ENCODE measurements at places on chromosomes 12 and 14.
A peak's percentile ranks its signal among the peaks of the same experiment; 100 is the strongest.

DNA sequence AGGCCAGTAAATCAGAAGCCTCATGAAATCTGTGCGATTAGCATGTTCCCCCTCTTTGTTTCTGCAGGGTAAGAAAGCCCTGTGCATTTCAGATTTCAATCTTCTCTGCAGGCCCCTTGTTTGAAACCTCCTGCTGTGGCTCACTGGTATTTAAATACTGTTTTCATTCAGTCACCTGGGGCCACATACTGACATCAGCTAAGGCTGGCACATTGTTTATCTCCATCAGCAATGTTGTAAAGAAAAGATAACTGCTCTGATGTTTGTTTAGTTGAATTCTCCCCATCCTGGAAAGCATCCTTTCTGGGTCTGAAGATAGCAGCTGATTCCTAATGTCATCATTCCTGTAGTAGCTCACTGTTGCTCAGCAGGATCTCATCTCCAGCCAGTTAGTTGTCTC is 554.9 kb downstream of the NRXN3 start:
- no peak for ATAC-seq

DNA sequence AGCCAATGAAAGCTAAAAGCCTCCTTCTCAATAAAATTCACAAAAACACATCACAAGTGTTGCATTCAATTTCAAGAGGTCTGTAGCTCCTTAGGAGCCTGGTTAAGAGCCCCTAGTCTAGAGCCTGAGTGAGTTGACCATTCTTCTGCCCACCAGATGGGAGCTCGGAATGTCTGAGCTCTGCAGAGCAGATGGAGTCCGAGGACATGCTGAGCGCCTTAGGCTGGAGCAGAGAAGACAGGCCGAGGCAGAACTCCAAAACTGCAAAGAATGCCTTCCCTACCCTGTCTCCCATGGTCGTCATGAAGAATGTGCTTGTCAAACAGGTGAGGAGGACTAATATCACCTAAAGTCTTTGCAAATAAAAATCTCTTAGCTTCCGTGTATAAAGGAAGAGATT is 11.6 kb downstream of the CIPC start:
- ATAC-seq: no peak

- ATAC-seq: no peak
Observed at GRCh38 chr12:22740656-22741355, 115.8 kb downstream of the ETNK1 start.

DNA sequence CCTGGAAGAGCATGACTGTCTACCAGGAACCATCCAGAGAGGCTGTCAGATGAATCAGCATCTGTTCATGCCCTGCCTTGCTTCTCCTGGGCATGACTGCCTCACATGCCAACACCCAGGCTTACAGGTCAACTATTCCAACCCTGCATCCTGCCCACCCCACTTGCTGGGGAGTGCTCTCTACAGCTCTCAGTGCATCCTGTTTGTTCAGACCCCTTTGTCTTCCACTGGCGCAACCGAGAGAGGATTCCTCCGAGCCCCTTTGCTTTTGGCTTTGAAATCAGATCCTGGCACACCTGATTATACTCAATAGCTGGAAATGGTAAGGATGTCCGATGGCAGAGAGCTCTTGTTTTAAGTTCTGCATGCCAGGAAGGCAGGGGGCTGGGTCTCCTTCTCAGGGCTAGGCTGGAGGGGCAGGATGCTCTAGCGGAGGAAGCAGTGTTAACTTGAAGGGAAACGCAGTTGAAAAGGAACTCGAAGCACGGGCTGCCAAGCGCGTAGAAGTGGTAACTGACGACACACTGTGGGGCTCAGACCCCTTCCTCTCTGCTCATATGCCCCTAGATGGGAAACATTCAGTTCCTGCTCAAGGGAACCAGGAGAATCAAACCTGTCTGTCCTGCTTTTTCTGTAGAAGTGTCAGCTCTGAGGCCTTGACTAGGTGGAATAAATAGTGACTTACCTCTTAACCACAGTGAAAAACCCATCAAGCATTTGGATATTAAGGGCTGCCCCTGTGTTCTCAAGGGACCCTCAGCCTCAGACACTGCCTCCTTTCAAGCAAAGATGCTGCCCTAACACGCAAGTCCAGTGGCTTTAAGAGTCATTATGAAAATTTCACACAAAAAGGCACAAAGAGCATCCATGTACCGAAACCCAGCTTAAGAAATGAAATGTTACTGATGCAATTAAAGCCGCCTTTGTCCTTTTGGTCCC is 297.5 kb downstream of the ZFP36L1 start:
- peak; percentile 96 for ATAC-seq

DNA sequence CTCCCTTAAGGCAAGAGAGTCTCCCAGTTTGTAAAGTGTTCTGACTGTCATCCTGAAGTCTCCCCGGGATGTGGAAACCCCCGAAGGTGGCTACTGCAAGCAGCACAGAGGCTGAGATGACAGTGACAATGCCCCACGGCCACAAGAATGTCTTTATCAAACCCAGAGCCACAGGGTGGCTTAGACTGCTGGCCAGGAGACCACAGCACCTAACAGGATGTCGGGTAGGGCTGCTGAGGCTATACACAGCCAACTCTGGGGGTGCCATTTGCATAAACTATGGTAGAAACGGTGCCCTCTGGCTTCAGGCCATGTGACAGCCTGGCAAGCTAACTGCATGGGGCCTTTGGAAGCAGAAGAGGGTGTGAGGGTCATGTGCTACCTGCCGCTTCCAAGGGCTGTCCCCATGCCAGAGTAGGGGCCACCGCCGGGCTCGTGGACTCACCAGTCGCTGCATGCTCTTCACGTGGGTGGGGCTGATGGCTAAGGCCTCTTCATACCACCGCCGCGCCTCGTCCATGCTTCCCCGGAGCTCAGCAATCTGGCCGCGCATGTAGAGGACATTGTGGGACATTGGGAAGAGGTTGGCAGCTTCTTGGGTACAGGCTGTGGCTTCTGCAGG is 180.9 kb downstream of the CALM1 start:
- no peak for ATAC-seq

DNA sequence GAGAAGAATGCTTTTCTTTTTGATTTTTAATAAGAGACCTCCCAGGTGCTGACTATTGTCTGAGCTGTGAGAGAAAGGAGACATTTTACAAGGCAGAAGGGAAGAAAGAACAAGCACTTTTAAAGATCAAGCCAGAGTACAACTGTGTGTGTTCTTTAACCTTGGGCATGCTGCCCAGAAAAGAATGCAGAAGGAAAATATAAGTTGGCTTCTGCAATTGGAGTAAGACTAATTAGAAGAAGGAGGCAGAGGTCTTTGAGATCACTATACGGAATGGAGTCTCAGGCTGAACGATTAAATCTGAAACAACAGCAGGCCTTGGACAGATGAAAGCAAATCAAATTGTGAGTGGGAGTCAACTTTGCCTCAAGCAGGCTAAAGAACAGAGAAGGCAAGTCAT is 230.5 kb downstream of the ATP23 start:
- no peak for ATAC-seq

GRCh38 chr12:120914794-120915193 is 10.6 kb upstream of the SPPL3 start:
- no peak for ATAC-seq

- ATAC-seq: no peak
Observed at GRCh38 chr12:56763753-56764657, 881 bp downstream of the HSD17B6 start.

- ATAC-seq: no peak
Observed at GRCh38 chr12:131912518-131913274, 16.4 kb upstream of the PUS1 start.

- ATAC-seq: no peak
Observed at GRCh38 chr12:72234886-72235285, 37.3 kb upstream of the TRHDE start.

DNA sequence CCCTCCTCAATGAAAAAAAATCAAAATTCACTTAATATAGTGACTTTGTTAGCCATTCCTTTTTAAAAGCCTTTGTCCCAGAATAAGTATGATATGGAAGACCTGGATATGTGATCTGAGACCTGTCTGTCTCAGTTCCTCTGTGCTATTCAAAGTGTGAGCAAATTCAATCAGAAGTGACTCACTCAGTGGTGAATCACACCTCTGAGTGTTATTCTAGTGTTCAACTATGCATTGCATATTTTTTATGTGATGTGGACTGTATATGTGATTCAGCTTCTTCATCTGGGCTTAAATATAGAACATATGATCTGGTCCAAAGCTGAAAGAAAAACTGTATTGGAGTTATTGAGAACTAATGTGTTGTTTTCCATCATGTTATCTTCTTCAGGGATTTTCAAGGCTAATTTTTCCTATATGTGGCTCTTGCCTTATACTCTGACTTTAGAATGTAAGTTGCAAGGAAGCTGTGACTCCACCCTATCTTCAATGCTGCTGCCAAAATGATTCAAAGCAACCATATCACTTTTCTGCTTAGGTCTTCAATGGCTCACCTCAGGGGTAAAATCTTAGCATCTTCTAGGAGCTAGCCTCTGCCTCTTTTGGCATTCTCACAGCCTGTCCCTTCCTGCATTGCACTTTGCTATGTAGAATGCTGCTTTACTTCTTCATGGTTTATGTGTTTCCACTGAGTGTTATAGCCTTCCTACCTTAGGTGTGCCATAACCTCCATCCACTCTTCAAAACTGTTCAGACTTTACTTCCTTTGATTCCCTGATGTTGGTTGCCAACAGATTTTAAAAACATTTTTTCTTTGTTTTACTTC is 169.8 kb downstream of the OTOGL start:
- ATAC-seq: no peak

DNA sequence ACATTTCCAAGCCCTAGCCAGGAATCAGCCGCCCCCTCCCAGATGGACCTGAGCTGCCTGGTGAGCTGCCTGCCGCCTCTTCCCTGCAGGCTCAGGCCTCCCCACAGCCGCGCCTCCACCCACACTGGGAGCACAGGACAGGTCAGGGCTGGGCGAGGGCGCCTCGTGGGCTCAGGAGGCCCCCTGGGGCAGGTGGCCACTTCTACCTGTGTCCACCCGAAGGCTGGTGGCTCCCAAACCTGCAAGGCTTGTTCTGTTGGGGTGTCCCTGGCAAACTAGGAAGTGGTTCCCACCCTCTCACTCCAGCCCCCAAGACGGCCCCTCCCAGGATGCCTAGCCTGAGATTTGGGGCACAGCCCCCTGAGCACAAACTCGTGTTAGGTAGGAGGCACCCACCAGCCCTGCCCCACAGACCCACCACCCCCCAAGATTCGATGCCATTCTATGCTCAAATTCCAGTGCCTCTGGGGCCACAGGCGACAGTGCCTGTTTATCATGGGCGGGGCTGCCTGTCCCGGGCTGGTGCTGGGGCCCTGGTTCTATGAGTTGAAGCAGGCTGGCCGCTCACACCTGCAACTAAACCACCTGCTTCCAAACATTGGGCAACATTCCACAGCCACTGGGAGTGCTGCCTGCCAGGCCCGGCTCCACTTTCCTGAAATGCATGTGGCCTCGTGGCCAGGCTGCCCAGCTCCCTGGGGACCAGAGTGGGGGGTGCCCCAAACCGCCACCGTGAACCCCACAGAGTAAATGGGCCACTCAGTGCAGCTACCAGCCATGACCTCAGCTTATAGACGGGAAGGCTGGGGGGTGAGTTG is 6.8 kb downstream of the MMP17 start:
- no peak for ATAC-seq

DNA sequence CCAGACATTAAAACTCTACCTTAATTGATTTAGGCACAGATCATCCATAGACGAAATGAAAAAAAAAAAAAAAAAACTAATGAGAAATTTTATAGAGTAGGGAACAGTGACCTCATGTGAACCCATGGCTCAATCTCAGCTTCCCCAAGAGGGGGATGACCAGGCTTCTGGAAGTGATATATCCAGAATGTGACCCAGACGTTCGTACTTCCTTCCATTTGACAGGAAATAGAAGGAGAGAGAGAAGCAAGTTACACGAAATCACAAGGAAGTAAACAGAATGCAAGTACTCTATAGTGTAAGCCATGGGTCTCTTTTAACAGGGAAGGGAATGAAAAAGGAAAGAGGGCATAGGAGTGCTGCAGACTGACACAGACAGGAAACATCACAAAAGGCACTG is 10.1 kb downstream of the FOXN3 start:
- no peak for ATAC-seq

- no peak for ATAC-seq
Observed at GRCh38 chr12:130081117-130081805, 81.0 kb upstream of the FZD10 start.

- peak; percentile 31 for ATAC-seq
Observed at GRCh38 chr14:19800282-19801117, 3.1 kb upstream of the OR4N2 start.

GRCh38 chr14:34331728-34332623 is 130.1 kb downstream of the SPTSSA start:
- ATAC-seq: peak; percentile 88

GRCh38 chr14:64549016-64549415 is 745 bp upstream of the PPP1R36 start:
- no peak for ATAC-seq

DNA sequence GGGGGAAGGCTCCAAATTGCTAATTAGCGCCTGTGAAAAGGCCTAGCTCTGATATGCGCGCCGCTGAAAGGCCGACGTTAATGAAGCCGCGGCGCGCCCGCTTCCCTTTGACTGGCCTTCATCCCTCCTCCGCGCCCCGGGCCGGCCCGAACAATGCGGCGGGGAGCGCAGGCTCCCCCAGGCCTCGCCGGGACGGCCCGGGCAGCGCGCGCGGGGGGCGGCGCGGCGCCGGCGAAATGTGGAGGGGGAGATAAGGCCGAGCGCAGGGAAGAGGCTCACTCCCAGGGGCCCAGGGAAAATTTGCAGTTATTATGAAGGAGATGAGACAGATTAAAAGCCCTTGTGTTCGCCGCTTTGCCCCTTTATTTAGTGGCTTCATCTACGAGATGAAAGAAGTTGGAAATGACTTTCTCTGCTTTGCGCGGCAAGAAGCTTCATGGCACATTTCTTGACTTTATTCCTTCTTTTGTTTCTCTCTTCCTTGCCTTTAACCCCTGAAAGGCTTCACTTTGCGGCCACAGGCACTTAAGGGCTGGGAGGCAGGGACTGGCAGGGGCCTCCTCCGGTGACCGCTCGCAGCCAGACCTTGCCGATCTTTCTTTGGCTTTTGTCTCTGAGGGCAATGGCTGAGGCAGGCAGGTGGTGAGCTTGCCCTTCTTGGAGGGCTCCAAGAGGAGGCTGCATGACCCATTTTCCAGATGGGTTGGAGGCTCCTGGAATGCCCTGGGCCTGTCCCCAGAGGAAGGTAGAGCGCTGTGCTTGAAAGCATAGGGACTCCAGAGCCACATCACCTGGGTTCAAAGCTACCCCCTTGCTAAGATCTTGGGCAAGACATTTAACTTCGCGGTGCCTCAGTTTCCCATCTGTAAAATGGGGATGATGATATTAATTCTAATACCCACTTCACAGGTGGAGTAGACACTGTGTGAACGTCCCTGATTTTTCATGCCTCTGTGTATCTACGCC is 12.7 kb upstream of the GPATCH2L start:
- no peak for ATAC-seq

GRCh38 chr14:60482743-60483142 is 3.1 kb downstream of the C14orf39 start:
- no peak for ATAC-seq

DNA sequence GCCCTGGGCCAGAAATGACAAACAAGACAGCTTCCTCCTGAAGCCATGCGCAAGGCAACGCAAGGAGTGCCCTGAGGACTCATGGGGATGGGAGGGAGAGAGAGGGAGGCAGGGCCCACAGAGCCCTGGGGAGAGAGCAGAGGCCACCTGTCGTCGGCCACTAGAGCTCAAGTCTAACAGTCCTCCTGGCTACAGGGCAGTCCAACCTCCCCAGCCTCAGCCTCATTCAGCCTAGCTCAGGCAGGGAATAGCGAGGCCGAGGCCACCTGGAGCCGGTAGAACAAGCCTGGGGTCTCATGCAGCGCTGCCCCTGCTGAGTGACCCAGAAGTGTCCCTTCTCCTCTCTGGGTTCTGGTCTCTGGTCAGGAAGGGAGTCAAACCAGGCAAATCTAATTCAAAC is 69.5 kb downstream of the BCL11B start:
- no peak for ATAC-seq
